NB4 (cell line): ENCODE measurements at places on chromosomes 6 and 20.

DNA sequence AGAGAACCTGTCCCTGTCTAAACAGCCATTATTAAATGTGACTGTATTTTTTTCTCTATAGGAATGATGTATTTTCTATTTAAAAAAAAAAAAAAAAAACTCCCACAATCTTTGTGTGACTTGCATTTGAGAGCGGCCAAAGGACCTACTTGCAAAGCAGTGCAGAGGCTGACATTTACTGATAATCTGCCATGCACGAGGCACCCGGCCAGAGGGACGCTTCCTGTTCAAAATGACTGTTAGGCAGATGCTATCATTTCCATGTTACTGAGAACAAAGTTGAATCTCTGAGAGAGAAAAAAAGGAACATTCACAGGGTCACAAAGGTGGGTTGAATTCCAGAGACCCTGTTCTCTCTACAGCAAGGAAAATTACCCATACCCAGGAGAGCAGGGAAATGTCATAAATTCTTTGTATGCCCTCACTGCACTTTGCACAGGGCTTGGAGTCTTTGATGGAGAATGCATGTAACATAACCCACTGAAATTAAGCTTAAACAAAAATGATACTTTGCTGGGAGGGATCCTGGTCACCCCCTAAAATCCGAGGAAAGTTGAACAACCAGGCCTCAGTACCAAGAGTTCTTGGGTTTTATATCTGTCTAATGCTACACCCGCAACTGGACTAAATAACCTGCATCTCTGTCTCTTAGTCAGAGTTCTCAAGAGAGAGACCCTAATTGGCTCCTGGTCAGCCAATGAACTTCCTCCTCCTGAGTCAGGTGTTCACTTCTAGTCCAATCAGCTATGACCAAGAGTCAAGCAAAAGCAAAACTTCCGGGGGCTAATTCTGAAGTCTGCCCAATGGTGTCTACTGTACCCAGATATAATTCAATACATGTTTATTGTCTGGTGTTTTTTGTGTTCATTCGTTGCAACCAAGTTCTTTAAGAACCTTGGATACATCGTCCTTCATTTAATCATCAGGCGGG lies 61.2 kb downstream of the GCLC start:
- no peak for DNase-seq

- no peak for DNase-seq
Observed at GRCh38 chr6:9128970-9129369, 693.6 kb upstream of the SLC35B3 start.

DNA sequence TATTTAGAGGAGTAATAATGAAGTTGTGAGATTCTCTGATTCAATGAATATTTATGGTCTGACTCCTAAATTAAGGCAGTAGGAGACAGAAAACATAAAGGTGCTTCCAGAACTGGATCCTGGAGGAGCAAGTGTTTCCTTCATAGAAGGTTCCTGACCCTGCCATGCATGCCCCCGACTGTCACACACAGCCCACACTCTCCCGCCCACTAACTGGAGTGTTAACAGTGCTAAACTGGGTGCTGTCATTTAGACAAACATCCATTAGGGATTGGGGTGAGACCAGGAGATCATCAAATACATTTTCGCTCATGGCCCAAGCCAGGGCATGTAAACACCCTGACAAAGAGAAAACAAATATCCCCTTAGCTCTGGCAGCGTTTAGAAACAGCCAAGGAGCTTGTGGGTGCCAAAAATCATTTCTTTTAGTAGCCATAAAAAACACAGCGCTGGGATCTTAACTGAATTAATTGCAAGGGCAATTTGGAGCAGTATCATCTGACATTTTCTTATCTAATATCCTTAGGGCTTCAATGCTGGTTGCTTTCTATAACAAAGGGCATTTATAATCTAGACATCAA lies 46.8 kb downstream of the INSM1 start:
- DNase-seq = no peak

GRCh38 chr20:10447028-10447427 lies 11.9 kb downstream of the SLX4IP start:
- peak; percentile 94 for DNase-seq

GRCh38 chr6:105994118-105994590 lies 92.0 kb upstream of the PRDM1 start:
- peak; percentile 85 for DNase-seq

GRCh38 chr6:17086469-17086868 lies 15.4 kb upstream of the STMND1 start:
- peak; percentile 54 for DNase-seq

DNA sequence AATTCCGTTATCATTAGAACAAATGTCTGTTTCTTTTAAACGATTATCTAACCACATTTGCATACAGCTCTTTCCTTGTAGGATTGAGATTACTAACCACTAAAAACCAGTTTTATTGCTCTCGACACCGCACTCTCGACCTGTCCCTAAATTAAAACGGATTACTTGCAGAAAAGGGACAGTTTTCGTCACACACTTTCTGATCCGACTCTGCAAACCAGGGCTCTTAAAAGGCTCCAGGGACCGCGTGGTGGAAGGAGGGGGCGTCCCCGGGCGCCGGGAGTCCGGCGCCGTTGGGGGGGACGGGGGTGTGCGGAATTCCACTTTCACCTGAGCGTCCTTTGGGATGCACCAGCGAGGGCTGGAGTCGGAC lies 731 bp downstream of the MAK start:
- DNase-seq = peak; percentile 63

DNA sequence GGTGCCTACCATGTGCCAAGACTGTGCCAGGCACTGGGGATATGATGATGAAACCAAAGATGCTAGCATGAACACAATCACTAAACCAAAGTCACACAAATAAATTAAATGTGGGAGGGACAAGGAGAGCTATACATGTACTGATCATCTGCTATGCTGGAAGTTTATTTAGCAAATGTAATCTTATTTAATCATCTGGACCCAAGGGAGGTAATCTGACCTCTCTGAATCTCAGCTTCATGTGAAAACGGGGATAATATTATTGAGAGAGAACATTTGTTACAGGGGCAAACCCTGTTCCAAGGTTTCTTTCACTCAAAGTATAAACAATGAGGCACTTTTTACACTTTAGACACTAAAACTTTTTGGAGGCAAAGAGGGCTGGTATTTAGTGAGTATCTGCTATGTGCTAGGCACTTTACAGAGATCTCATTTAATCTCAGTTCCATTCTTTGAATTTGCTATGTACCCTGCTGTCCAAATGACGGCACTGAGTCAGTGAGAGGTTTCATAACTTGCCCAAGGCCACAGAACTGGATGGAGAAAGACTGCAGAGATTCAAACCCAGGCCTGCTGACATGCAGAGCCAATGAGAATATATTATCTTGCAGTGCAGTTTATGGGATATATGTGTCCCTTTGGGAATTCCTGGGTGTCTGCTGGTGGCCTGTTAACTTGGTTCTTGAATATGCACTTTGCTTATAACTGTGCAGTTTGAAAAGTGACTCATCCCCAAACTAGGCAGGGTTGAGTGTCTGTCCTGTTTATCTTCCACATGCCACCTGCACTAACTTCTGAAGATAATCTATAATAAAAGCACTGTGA lies 3.3 kb upstream of the ASXL1 start:
- peak; percentile 52 for DNase-seq

- DNase-seq = no peak
Observed at GRCh38 chr6:142879527-142879926, 65.4 kb downstream of the HIVEP2 start.

DNA sequence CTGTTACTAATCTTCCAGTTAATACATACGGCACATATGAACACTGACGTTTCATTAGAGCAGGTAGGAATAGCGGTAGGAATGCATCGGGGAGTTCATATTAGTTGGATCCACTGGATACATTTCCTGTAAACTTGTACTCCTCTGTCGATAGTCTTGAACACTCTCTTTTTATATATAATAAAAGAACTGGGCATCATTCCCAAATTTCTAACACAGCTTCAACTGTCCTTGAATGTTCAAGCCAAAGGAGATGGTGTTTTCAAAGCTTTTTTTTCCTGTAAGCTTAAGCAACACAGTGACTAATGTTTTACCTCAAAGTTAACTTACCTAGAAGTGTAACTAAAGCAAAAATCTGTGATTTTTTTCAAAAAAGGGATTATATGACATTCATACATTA lies 195.3 kb downstream of the UTRN start:
- no peak for DNase-seq

- no peak for DNase-seq
Observed at GRCh38 chr6:148044261-148044751, 298.3 kb upstream of the SASH1 start.

- no peak for DNase-seq
Observed at GRCh38 chr6:20706939-20707485, 172.8 kb downstream of the CDKAL1 start.

DNA sequence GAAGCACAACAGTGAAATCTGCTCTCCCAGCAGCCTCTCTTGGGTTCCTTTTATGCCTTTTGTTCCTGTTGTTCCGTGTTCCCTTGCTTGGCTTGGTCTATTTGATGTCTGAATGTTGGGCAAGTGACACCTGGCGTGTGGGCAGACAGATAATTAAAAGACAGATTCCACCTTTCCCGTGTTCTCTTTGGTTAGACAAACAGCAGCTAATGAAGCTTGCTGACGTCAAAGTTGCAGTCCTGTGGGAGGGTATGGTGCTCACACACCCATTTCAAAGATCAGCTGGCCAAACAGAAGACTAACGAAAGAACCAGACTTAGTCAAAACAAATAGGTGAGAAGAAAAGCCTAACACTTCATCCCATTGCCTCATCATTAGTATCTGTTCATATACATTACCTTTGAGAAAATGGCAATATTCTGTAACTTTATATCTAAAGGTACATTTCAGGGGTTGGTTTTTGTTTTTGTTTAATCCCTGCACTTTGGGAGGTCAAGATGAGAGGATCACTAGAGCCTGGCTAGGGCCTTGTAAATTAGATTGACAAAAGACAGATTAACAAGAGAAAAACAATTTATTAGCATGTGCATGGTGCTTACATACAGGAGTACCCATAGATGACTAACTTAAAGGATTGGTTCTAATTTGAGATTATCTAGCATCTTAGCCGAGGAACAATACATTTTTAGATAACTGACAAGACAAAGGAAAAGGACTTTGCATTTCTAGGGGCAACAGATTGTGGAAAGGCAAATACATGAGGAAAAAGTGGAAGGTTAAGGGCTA lies 48.9 kb upstream of the TNFRSF21 start:
- no peak for DNase-seq

- DNase-seq = no peak
Observed at GRCh38 chr6:154378518-154378917, 21.9 kb upstream of the IPCEF1 start.

DNA sequence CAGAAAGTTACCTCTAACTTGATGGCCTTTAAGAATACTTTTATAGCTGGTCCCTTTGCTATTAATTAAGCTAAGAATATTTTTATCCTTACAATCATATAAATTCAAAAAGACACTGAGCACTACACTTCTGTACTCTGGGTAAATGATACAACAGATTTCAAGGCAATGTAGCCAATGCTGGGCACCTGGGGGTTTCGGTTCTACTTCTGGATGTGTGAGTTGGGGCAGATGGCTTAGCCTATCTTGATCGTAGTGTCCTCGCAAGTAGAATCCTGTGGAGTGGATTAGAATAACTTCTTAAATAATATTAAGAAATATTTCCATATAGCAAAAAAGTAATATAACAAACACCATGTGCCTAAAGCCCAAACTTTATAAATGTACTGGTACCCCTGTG lies 96.9 kb upstream of the NT5E start:
- DNase-seq = no peak

GRCh38 chr6:129273161-129273560 lies 390.2 kb downstream of the LAMA2 start:
- peak; percentile 6 for DNase-seq

- DNase-seq = no peak
Observed at GRCh38 chr6:168101590-168102314, 22.7 kb upstream of the FRMD1 start.

- no peak for DNase-seq
Observed at GRCh38 chr6:159184559-159184958, 15.4 kb downstream of the FNDC1 start.

DNA sequence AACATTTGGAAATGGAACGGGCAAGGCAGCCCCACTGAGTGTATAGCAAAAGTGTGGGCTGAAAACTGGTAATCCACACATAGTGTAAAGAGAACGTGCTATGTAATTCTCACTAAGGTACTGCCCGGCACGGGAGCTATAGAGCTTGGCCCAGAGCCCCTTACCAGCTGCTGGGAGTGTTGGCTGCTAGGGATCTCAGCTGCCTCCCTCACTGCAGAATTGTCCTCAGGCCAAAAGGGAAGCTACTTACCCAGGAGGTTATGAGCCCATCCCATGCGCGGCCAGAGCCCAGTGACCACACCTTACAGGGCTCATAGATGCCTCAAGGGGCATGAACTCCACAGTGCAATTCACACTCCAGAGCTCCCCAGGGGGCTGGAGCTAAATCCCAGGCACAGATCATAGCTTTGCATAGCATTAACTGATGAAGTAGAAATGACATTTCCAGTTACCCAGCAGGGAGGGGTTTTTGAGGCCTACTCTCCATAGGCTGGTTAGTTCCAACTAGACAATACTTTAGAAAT lies 56.8 kb downstream of the LINC00237 start:
- no peak for DNase-seq

GRCh38 chr6:115241373-115241772 lies 819.3 kb downstream of the FRK start:
- no peak for DNase-seq

- peak; percentile 88 for DNase-seq
Observed at GRCh38 chr6:135183002-135183531, 2.0 kb downstream of the MYB start.

DNA sequence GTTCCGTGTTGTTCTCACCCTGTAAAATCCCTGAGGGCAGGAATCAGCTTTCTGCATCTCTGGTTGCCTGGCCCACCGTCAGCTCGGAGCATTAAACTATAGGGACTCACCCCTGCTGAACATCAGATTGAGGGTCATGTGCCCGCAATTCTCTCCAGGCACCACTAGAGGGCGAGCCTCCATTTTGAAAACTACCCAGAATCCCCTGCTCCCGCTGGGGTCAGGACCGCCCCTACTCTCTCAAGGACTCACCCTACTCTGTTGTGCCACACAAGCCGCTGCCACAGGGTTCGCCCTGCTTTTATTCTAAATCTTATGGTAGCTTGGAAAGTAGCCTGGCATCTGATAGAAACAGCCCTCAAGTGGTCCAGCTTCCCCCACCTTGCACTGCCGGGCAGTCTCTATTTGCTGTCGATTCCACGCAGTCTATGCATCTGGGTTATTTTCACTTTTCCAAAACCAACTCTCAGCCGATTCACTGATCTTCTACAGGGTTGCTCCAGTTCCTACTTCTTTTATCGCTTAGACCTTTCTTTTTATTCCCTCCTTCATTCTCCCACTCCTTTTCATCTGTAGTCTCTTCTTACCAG lies 244.1 kb upstream of the QKI start:
- peak; percentile 61 for DNase-seq

DNA sequence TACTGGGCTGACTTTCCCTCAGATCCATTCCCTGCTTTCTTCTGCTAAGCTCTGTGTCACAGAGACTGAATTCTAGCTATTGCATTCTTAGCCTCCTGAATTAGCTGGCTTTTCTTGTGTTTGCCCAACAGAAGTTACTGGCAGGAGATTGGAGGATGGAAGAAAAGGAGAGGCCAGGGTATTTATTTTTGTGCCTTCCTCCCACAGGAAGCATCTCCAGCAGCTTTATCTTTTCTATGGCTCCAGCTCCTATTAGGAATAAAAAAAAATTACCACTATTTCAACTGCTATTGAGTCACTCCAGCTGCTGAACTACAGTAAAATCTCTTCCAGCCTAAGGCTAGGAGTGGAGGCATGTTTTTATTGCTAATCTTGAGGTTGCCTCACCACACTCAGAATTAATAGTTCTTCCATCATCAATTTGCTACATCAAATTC lies 492.4 kb downstream of the RFPL4B start:
- no peak for DNase-seq

GRCh38 chr6:104519566-104519965 lies 340.2 kb downstream of the HACE1 start:
- DNase-seq = no peak
